ENCODE measurements at places on chromosomes 1 and 21.
A peak's percentile ranks its signal among the peaks of the same experiment; 100 is the strongest.

DNA sequence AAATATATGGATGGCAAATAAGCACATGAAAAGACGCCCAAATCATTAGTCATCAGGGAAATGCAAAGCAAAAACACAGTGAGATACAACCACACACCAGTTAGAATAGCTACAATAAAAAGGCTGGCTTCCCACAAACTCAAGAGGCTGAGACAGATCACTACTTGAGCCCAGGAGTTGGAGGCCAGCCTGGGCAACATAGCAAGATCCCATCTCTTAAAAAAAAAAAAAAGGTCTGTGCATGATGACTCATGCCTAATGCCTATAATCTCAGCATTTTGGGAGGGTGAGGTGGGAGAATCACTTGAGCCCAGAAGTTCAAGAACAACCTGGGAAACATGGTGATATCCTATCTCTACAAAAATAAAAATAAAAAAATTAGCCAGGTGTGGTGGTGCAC, 19.8 kb downstream of the LDLRAD1 start:
- DNase-seq = no peak

DNA sequence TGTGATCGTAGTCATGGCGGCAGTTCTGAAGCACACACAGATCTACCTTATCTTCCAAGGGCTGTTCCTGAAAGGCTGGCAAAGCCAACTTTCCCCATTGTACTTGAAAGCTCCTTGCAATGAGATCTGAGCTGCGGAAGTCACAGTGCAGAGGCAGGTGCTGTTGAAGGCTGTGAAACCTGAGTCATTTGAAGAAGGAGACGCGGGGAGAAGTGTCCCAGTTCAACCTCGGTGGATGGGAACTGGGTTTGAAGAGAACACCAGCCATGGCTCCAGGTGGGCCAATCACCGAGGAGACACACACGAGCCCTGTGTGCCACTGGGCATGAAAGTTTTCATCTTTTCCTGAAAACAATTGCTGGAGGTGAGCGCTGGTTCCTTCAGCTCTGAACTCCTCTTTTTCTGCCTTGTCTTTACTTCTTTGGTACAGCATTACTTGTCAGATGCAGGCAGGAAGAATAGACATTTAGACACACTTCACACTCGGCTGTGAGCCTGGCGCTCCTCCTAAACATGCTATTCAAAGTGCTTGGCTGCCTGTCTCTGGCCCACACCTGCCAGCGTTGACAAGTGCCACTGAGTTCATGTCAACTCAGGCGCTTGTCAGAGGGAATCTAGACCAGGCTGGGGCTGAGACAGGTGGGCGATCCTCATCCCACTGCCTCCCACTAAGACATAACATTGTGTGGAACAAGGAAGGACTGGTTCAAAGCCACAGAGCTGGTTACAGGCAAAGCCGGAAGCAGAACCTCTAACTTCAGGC, 25.7 kb upstream of the PDE9A start:
- no peak for DNase-seq

- no peak for DNase-seq
Observed at GRCh38 chr21:39390212-39390765, 41.4 kb upstream of the HMGN1 start.

GRCh38 chr1:27658951-27659496, 13.0 kb downstream of the IFI6 start:
- peak; percentile 65 for DNase-seq
